ENCODE measurements at places on chromosomes 16 and 17. TPM values are rescaled to one million over a fixed set of nuclear protein-coding genes. Genes with fewer than 3 reads are reported as not detected.

The PHKB gene
- 61.2 TPM for total RNA-seq

The KCNH6 gene
- not detected for total RNA-seq

DNA sequence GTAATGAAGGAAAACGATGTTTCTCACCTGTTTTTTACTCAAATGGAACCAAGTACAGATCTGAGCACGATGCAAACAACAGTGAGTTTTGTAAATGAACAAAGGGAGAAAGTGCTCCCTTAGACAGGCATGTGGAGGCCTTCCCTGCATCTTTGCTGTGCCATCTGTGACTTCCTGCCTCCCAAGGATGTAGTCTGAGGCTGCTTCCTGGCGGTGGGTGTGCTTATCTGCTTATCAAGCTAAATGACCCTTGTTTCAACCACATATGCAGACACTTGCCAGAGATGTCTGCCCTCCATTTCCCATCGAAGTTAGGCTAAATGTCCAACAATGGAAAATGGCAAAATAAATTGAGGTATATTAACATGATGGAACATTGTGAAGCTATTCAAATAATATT, 34.6 kb downstream of the RGS9 start:
- no peak overlapping the region for H3K4me3 ChIP-seq
- H3K27me3 ChIP-seq: no peaks in the 10 kb centered on the region
- H3K36me3 ChIP-seq: no peaks in the 10 kb centered on the region
- H3K4me1 ChIP-seq: peaks cover 5% of the 10 kb centered on the region
- H3K27ac ChIP-seq: peak overlapping the region; percentile 44

DNA sequence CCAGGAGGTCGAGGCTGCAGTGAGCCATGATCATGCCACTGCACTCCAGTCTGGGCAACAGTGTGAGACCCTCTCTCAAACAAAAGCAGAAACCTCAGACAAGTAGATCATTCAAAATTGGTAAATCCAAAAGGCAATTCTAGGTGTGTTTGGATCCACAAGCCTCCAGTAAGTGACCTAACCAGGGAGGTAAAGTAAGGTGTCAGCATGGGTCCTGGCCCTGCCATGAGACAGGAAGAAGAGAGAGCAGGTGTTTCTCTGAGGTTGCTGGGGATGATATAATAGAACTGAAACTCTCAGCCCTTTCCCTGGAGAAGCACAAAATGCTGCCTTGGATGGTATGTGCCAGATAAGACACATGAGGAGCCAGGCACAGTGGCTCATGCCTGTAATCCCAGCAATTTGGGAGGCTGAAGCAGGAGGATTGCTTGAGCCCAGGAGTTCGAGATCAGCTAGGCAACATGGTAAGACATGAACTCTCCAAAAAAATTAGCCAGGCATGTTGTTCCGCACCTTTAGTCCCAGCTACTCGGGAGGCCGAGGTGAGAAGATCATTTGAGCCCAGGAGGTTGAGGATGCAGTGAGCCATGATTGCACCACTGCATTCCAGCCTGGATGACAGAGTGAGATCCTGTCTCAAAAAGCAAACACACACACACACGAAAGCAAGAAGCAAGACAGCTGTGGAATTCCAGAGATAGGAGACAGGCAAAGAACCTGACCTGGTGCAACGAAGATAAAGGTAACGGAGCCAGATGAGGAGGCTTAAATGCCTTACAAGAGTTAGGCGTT, 6.5 kb downstream of the TM4SF5 start:
- DNase-seq: no peak
- H3K4me1 ChIP-seq: no peaks in the 10 kb centered on the region
- H3K27ac ChIP-seq: no peak overlapping the region
- H3K27me3 ChIP-seq: peaks cover 32% of the 10 kb centered on the region
- no peak overlapping the region for H3K4me3 ChIP-seq

GRCh38 chr16:26651884-26652283, 414.8 kb upstream of the C16orf82 start:
- no peaks in the 10 kb centered on the region for H3K36me3 ChIP-seq
- no peak overlapping the region for H3K27ac ChIP-seq
- no peak overlapping the region for H3K4me3 ChIP-seq
- H3K27me3 ChIP-seq: no peaks in the 10 kb centered on the region
- DNase-seq: no peak

- no peaks in the 10 kb centered on the region for H3K36me3 ChIP-seq
- no peak overlapping the region for H3K27ac ChIP-seq
Measured at GRCh38 chr16:78309763-78310162, 210.3 kb downstream of the WWOX start.

GRCh38 chr17:7589891-7590691, at the start of gene SOX15:
Gene SOX15, minus strand, starts transcription at chr17:7590094. Its CDS starts 418 bp downstream, at chr17:7589676.
- H3K36me3 ChIP-seq: peaks cover 20% of the 10 kb centered on the region
- no peak for DNase-seq
- H3K27ac ChIP-seq: peak within 1 kb of the TSS; percentile 59

- no peaks in the 10 kb centered on the region for H3K27me3 ChIP-seq
- peaks cover 6% of the 10 kb centered on the region for H3K4me1 ChIP-seq
- no peak overlapping the region for H3K4me3 ChIP-seq
- H3K36me3 ChIP-seq: no peaks in the 10 kb centered on the region
- H3K27ac ChIP-seq: no peak overlapping the region
Measured at GRCh38 chr17:13759518-13760335, 158.0 kb upstream of the HS3ST3A1 start.

DNA sequence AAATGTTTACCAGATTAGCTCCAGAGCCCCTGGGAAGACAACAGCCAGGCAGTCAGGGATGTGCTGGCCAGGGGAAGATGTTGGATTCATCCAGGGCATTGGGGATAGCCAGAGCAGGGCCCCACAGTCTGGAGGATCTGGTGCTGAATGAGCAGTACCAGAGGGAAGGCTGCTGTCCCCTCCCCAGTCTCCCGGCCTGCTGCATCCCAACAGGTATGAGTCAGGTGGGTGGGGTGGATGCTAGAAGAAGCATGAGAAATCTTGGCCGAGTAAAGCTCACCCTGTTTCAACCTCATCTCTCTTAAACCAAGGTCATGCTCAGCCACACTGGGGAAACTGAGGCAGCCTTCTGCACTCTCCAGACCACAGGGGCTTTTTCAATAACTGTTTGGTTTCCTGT, 71.9 kb upstream of the SEC14L1 start:
- no peak for DNase-seq
- H3K4me1 ChIP-seq: peaks cover 9% of the 10 kb centered on the region
- H3K36me3 ChIP-seq: no peaks in the 10 kb centered on the region
- no peak overlapping the region for H3K4me3 ChIP-seq
- no peak overlapping the region for H3K27ac ChIP-seq
